ENCODE measurements at places on chromosomes 5 and 9.

GRCh38 chr9:86598411-86599239 is 244.4 kb upstream of the TUT7 start:
- no peak for DNase-seq

GRCh38 chr5:178991190-178992145 is 3.7 kb downstream of the GRM6 start:
- no peak for DNase-seq

GRCh38 chr5:168969326-168969886 is 331.5 kb downstream of the SLIT3 start:
- DNase-seq = no peak

DNA sequence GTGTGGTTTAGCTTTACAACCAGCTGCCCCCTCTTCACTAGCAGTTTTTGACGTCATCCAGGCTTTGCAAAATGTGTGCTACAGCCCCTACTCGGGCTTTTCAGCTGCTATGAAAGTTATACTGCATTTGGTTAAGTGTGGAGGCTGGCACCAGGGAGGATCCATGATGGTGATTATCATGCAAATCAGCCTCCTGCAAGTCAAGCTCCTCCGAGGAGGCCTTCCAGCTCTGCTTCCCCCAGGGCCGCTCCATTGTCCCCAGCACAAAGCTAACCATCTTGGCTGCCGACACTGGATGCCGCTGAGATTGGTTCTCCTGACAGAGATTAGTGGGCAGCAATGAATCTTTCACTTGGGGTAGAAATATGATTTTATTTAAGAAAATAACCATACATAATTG is 159.6 kb downstream of the NR2F1-AS1 start:
- DNase-seq = no peak
